ENCODE measurements at places on chromosomes 7 and 10. TPM values are rescaled to one million over a fixed set of nuclear protein-coding genes. Genes with fewer than 3 reads are reported as not detected.

- H3K4me1 ChIP-seq, result peaks cover 12% of the 10 kb centered on the region
- H3K36me3 ChIP-seq, result no peaks in the 10 kb centered on the region
- H3K4me3 ChIP-seq, result peak overlapping the region; percentile 63
- H3K27ac ChIP-seq, result no peak overlapping the region
Measured at GRCh38 chr7:157009170-157009777, 1.2 kb downstream of the MNX1 start.

GRCh38 chr7:76381814-76382213, 23.0 kb upstream of the YWHAG start:
- no peaks in the 10 kb centered on the region for H3K36me3 ChIP-seq
- peaks cover 10% of the 10 kb centered on the region for H3K4me1 ChIP-seq
- no peak overlapping the region for H3K4me3 ChIP-seq
- no peaks in the 10 kb centered on the region for H3K27me3 ChIP-seq

- no peak for DNase-seq
- no peak overlapping the region for H3K27ac ChIP-seq
- no peaks in the 10 kb centered on the region for H3K4me1 ChIP-seq
- no peaks in the 10 kb centered on the region for H3K36me3 ChIP-seq
- no peaks in the 10 kb centered on the region for H3K27me3 ChIP-seq
- no peak overlapping the region for H3K4me3 ChIP-seq
Measured at GRCh38 chr7:143931739-143932138, 3.3 kb upstream of the OR2F2 start.

- H3K27me3 ChIP-seq, result peaks cover 95% of the 10 kb centered on the region
- no peaks in the 10 kb centered on the region for H3K36me3 ChIP-seq
- H3K27ac ChIP-seq, result no peak overlapping the region
Measured at GRCh38 chr10:123142701-123143161, 5.2 kb upstream of the HMX2 start.

GRCh38 chr7:73971704-73972341, 56.1 kb upstream of the ELN start:
- no peaks in the 10 kb centered on the region for H3K27me3 ChIP-seq
- H3K4me1 ChIP-seq, result no peaks in the 10 kb centered on the region
- no peak overlapping the region for H3K4me3 ChIP-seq
- no peak for DNase-seq

DNA sequence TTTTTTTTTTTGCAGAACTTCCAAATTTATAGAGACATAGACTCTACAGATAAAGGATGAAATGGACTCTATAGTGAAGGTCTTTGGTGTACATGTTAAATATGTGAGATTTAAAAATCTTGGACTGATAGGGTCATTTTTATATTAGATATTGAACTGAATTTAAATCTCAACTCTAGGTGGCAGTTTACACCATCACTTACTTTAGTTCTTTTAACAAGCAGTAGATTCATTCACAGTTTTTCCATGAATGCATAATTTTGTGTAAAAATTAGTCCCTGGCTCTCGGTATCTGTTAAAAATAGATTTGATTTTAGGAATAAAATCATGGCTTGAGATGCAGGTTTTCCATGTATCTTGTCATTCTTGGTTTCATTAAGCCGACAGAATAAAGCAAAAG, 31.1 kb upstream of the SNX13 start:
- no peak overlapping the region for H3K4me3 ChIP-seq
- H3K27me3 ChIP-seq, result no peaks in the 10 kb centered on the region
- no peak for DNase-seq
- H3K27ac ChIP-seq, result no peak overlapping the region
- H3K4me1 ChIP-seq, result no peaks in the 10 kb centered on the region

DNA sequence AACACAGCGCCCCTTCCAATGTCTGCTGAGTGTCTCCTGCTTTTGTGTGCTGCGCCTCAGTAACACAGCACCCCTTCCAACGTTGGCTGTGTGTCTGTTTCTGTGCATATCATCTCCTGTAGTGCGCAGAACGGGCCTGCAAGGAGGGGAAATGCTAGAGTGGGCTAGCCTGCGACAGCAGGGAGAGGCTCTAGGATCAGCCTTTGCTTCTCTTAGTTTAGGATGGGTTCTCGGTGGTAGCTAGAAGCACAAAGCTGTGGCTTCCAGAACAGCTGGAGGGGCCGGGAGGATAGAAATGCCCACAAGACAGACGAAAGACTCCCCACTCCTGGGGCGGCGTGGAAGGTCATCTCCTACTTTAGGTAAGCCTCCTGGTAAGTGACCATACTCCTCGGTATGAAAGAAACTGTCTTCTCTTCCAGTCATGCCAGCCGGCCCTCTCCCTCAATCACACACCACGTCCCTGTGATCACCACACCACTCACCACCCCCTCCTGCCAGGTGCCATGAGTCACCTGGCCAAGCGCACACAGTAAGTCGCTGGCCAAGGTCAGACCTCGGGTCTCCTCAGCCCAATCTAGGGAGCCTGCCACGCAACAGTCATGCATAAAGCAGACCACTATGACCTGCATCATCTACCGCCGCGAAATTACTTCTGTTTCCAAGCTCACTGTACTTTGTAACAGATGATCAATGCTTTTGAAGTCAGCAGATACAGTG, 4.8 kb downstream of the PITRM1 start:
- no peaks in the 10 kb centered on the region for H3K27me3 ChIP-seq
- H3K4me3 ChIP-seq, result no peak overlapping the region
- no peak for DNase-seq

GRCh38 chr10:93751832-93752231, 5.9 kb upstream of the LGI1 start:
- no peaks in the 10 kb centered on the region for H3K4me1 ChIP-seq
- peaks cover 2% of the 10 kb centered on the region for H3K27me3 ChIP-seq
- no peak overlapping the region for H3K4me3 ChIP-seq

- peaks cover 14% of the 10 kb centered on the region for H3K4me1 ChIP-seq
- H3K27me3 ChIP-seq, result peaks cover 4% of the 10 kb centered on the region
- peak overlapping the region; percentile 71 for H3K4me3 ChIP-seq
- peak overlapping the region; percentile 95 for H3K27ac ChIP-seq
Measured at GRCh38 chr10:12349629-12350166, 351 bp downstream of the CAMK1D start.

GRCh38 chr10:378230-378929, 243.1 kb downstream of the ZMYND11 start:
- no peak overlapping the region for H3K4me3 ChIP-seq
- peaks cover 28% of the 10 kb centered on the region for H3K4me1 ChIP-seq
- no peaks in the 10 kb centered on the region for H3K27me3 ChIP-seq
- no peak overlapping the region for H3K27ac ChIP-seq

- H3K27ac ChIP-seq, result peak overlapping the region; percentile 46
- H3K27me3 ChIP-seq, result peaks cover 82% of the 10 kb centered on the region
- H3K36me3 ChIP-seq, result no peaks in the 10 kb centered on the region
- H3K4me1 ChIP-seq, result peaks cover 22% of the 10 kb centered on the region
- H3K4me3 ChIP-seq, result peak overlapping the region; percentile 50
- peak; percentile 4 for DNase-seq
Measured at GRCh38 chr10:35641676-35642034, 441 bp downstream of the FZD8 start.

DNA sequence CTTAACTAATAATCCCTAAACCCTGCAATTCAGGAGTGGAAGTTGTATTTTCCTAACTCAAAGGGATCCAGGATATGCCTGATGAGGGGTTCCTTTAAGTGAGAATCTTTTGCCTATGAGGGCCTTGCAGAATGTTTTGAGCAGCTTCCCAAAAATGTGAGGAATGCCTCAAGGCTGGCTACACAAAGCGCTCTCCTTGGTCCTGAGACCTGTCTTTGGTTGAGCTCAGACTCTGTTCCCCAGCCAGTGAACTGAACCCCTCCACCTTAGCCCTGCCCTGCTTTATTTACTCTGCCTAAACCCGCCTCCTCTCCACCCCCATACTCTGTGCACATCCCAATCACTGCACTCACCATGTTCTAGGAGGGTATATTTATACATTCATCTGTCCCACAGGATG, 108.6 kb downstream of the NRCAM start:
- H3K27me3 ChIP-seq, result no peaks in the 10 kb centered on the region
- no peak overlapping the region for H3K27ac ChIP-seq
- no peaks in the 10 kb centered on the region for H3K36me3 ChIP-seq
- no peak overlapping the region for H3K4me3 ChIP-seq
- peak; percentile 6 for DNase-seq
- no peaks in the 10 kb centered on the region for H3K4me1 ChIP-seq

UBTD1 gene
- total RNA-seq, result 2.5 TPM

NME8 gene
- 1.0 TPM for total RNA-seq

LIPJ gene
- 0.42 TPM for total RNA-seq

TRIM74 gene
- 0.09 TPM for total RNA-seq

AOC1 gene
- total RNA-seq, result 1.3 TPM
